ENCODE measurements at places on chromosomes 3 and 15.

DNA sequence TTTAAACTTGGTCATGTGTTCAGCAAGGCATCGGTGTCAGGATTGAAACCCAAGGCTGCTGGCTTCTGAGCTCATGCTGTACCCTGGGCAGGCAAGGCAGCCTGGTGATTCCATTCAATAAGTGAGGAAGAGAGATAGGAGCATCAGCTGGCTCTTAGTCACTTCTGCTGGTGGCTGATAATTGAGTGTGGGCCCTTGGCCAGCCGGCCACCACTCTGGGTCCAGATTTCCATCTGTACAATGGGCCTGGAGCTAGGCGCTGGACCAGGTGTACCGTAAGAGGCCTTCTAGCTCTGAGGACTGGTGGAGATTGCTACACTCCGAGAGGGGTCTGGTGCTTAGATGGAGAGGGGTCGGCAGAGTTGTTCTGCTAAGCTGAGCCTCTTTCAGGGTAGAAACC, 4.3 kb downstream of the CD276 start:
- DNase-seq = no peak

- no peak for DNase-seq
Observed at GRCh38 chr3:9732080-9732739, 675 bp downstream of the BRPF1 start.

DNA sequence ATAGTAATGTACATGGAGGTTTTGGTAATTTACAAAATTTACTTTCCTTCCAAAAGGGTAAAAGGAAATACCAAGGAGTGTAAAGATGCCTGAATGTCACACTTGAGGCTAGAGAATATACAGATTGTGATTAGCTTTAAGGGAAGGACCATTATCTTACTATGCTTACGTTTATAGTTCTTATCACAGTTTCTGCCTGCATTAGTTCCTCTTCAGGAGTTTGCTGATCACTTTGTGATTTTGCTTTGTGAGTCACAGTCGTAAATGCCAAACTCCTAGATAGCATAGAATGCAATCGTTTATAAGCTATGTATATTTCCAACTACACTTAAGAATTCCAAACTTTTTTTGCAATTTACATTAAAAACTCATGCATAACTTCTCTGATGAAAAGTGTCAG, 1034.6 kb downstream of the DIPK2A start:
- no peak for DNase-seq

DNA sequence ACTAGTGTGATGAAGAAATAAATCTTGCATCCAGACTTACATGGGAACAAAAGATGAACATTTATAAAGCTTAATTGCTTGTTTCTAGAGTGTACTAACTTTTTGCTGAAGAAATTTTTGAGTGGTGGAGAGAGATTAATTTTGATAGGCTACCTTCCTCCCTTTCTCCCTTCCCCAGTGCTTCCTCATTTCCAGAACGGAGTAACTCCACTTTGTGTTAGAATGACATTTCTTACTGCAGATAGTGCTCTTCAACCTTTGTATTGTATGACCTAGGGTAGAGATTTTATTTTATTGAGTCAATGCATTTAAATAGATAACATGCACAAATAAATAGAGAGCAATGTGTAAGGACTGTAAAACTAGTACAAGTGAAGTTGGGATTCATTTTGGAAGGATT, 1.9 kb downstream of the ATP1B3 start:
- no peak for DNase-seq

DNA sequence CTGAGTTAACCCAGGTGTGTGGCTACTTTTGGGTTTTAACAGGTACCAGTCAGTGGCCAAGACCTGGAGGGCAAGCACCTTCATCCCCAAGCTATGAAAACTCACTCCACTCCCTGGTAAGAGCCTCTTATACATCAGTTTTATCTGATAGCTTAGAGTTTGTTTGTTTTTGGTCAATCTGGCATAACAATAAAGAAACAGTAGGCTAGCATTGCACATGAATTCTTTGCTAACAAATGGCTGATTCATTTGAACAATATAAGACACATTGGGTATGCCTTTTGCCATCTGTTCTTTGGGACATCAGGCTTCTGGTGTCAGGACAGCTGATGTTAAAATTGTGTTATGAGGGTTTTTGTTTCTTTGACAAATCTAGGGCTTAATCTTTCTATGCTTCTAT, 125.0 kb upstream of the CGNL1 start:
- DNase-seq = no peak

- DNase-seq = no peak
Observed at GRCh38 chr3:195085356-195086130, 185.4 kb downstream of the XXYLT1 start.

DNA sequence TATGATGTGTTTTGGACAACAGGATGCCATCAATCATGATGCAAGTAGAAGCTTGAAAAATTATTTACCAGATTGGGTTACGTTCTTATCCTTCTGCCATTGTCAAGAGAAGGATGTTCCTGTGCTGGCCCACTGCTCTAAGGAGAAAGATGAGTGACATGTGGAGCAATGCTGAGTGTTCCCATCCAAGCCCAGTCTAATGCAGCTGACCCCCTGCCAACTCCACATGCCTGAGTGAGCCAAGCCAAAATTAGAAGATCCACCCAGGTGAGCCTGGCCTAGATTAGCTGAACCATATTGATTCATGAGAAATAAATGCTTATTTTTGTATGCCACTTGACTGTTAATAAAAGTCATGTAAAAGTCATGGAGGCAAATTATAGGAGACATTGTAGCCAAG, 446.5 kb downstream of the CNTN3 start:
- no peak for DNase-seq
